Activated naive CD4-positive, alpha-beta T cell treated with Interleukin-2 at 50 U/mL for 16 hours (primary cell): ENCODE measurements at places on chromosomes 6 and 20.

DNA sequence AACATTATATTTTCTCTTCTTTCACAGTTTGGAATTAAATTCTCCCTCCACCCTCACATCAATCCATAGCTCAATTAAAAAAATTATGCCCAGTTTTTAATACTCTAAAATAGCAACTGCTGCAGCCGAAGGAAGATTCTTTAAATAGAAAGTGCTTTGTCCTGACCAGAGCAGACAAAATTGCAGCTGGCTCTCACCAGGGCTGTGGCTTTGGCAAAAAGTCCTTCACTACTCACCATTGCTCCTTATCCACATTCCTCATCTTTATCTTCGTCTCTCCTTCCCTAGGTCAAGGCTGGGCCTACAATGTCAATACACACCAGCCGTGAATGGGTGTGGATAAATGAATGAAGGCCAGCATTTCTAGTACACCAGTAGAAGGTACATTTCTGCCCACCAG, 107.9 kb upstream of the VGLL2 start:
- no peak for DNase-seq

DNA sequence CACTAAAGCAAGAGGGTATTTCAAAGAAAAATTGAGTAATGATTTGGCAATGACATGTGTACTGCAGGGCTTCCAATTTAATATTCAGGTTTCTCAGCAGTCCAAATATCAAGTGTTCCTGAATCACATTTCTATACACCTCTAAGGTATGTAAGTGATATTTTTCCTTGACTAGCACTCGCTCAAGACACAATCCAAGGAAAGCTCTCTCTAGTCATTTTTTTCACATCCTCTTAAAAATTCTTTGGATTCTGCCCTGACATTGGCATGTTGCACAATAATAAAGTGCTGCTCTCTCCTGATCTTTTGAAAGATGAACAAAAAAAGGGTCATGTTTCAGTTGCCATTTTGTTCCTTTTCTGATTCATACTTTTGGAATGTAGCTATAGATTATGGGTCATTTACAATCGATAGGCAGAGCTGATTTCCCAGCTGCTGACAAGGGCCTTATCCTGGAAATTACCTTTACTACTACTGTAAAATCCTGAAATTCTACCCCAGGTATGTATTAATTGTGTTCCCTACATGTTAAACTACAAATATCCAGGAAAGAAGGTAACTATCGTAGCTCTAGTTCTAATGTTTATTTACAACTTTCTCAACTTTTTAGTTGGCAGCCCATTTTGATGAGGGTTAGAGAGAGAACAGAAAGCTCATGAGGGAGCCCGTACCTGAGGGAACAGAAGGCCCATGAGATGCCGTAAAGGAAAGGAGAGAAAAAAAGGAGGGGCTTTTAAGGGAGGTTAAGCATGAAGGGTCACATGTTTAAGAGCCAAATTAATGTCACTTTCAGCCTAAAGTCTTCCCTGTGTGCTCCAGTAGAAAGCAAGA, 22.2 kb upstream of the ADGRG6 start:
- no peak for DNase-seq

DNA sequence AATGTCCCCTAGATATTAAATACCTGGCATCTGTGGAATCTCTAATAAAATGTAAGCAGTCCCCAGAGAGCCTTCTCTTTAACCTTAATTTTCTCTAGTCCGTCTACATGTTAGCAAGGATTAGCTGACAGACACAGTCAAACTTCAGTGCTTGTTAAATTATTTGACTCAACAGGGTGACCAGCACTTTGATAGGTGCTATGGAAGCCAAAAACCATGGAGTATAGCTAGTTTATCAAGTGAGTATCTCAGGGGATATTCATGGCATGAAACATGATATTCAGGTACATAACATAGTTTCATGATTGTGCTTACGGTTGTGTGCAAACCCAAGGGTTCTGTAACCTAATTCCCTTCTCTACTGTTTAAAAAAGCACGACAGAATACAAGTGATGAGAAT, 3.9 kb downstream of the RHAG start:
- no peak for DNase-seq

DNA sequence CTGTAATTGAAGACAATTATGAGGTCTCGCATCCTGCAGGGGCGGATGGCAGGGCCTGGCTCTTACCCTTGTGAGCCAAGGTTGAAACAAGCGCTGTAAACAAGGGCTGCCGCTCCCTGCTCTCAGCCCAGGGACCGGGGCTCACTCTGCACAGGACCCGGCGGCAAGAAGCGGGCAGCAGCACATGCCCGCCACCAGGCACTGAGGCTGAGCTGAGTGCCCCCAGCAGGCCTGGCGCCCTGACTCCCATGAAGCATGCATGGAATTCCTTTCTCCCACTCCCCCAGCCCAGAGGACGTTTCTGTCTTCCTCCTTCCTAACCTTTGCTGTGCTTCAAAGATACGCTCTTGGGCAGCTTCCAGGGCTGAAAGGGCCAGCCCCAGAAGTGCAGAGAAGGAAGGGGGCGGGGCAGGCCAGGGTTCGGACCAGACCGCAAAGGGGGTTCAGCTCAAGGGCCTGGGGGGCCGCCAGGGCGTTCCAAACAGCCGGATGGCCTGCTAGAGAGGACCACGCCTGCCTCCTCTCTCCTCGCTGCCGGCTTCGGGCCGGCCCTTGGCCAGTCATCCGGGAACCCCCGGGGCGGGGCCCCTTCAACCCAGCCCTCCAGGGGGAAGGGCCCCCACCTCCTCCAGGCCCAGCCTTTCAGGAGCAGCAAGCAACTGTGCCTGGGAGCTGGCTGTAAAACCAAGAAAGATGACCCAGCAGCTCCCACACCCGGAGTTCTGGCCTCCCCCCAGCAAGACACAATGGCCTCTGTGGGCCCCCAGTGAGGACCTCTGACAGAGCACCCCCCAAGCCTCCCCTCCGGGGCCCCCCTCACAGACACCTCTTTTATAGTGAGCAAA, 109.9 kb downstream of the NOL4L start:
- DNase-seq: no peak

DNA sequence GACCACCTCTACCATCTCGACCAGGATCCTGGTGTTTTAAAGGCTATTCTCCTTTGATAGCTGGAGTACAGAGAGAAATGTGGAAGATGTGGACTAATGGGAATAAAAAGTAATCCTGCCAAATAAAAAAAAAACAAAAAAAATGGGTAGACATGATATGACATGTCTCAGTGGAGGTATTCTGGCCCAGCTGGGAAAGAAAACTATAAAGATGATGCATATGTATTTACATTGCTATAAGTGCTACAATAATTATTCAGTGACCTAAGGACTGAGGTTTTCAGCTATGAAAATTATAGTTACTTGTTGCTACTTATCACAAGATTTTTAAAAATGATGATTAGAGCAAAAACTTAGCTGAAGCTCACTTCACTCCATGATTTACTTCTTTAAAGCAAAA, 101.1 kb downstream of the SIM1 start:
- DNase-seq: no peak

GRCh38 chr6:51027283-51028065, 208.8 kb downstream of the TFAP2B start:
- no peak for DNase-seq

DNA sequence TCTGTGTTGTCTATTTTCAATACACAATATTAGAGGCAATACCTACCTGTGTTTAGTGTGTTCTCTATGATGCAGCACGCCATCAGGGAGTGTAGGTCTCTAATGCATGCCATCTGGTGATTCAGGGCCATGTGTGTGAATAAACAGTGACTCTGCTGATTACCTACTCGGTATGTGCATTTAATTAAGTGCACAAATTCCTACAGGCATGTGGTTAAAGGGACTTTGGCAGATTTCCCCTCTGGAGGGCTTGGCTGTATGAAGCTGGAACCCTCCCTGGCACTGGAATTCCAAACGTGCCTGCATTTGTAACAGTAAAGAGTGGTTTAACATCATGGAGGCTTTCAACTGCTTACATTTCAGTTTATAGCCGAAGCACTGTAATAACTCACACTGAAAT, 401.5 kb upstream of the SASH1 start:
- no peak for DNase-seq

DNA sequence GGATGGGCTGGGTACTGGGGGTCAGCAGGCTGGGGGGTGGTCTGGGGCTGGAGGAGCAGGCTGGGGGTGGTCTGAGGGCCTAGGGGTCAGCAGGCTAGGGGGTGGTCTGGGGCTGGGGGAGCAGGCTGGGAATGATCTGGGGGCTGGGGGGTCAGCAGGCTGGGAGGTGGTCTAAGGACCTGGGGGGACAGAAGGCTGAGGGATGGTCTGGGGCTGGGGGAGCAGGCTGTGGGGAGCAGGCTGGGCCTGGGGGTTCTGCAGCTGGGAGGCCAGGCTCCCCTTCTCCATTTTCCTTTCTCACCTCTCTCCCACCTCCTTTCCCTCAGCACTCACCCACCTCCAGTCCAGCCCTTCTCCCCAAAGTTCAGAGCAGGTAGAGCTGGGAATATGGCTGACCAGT, 114.2 kb downstream of the PSMB1 start:
- no peak for DNase-seq

- no peak for DNase-seq
Measured at GRCh38 chr6:50087231-50087954, 37.7 kb upstream of the DEFB112 start.

DNA sequence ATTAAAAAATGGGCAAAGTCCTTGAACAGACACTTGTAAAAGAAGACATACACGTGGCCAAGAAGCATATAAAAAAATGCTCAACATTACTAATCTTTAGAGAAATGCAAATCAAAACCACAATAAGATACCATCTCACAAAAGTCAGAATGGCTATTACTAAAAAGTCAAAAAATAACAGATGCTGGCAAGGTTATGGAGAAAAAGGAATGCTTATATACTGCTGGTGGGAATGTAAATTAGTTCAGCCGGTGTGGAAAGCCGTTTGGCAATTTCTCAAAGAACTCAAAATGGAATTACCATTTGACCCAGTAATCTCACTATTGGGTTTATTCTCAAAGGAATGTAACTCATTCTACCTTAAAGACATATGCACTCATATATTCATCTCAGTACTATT, 166.6 kb downstream of the KHDC1L start:
- DNase-seq: no peak
